ENCODE measurements at places on chromosomes 11 and 22. TPM values are rescaled to one million over a fixed set of nuclear protein-coding genes. Genes with fewer than 3 reads are reported as not detected.

GRCh38 chr11:87491381-87491780 is 453.6 kb downstream of the TMEM135 start:
- no peak overlapping the region for H3K27ac ChIP-seq
- no peaks in the 10 kb centered on the region for H3K36me3 ChIP-seq
- no peaks in the 10 kb centered on the region for H3K4me1 ChIP-seq
- no peak for DNase-seq
- H3K27me3 ChIP-seq, result peaks cover 5% of the 10 kb centered on the region
- H3K4me3 ChIP-seq, result no peak overlapping the region

DNA sequence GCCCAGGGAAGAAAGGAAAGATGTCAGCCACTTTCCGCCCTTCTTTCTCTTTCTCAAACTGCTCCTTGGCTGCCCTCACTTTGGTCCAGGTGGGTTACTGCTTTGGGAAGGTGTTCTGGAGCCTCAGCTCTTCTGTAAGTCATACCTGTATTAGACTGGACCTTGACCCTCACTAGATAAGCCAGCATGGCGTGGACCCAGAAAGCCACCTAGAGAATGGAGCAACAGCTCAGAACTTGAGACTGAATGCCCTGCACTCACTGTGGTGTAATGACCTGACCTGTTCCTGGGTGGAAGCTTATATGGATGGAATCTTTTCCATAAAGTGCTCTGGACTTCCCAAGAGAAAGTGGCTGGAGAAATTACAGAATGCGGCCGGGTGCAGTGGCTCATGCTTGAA is 15.6 kb downstream of the ACP2 start:
- H3K4me1 ChIP-seq, result peaks cover 32% of the 10 kb centered on the region
- H3K4me3 ChIP-seq, result no peak overlapping the region
- no peak for DNase-seq

GRCh38 chr11:131370901-131371790 is 731 bp downstream of the NTM start:
- no peak overlapping the region for H3K4me3 ChIP-seq
- H3K27me3 ChIP-seq, result no peaks in the 10 kb centered on the region
- H3K27ac ChIP-seq, result no peak overlapping the region
- no peaks in the 10 kb centered on the region for H3K4me1 ChIP-seq
- H3K36me3 ChIP-seq, result no peaks in the 10 kb centered on the region

- no peak overlapping the region for H3K4me3 ChIP-seq
- no peaks in the 10 kb centered on the region for H3K4me1 ChIP-seq
- no peaks in the 10 kb centered on the region for H3K36me3 ChIP-seq
Measured at GRCh38 chr22:41000941-41001721, 50.0 kb downstream of the RBX1 start.

DNA sequence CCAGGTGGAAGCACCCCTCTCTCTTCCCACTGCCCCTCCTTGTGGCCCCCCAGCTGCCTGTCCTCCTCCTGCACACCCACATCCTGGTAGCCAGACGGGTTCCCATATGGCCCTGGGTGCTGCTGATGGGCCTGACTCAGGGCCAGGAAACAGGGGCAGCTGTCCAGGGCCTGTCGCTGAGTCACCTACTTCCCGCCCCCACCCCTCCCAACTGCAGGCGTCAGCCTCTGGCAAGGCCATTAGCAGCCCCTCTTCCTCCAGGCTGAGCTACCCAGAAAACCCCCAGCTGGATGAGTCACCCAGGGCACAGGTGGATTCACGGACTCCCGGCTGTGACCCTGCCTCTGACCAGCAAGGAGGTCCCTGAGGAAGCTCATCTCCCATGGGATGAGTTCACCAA is 6.9 kb upstream of the GAL start:
- peaks cover 13% of the 10 kb centered on the region for H3K27me3 ChIP-seq
- no peak for DNase-seq
- H3K36me3 ChIP-seq, result no peaks in the 10 kb centered on the region
- no peaks in the 10 kb centered on the region for H3K4me1 ChIP-seq
- H3K27ac ChIP-seq, result no peak overlapping the region

DNA sequence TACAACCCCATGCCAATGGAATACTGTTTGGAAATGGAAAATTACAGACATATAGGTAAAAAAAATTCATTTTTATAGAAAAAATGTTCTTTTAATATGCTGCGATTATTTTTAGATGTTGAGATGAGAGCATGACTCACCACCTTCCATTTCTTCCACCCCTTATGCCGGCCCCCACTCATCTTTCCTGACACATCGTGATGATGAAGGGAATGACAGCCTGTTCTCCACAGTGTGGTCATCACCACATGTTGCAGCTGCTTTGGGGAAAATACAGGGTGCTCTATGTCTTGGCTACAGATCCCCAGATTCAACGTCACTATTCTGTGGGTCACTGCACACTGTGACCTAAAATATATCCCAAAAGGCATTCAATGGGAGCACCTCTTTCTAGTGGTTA is 916.2 kb downstream of the METTL15 start:
- H3K27me3 ChIP-seq, result no peaks in the 10 kb centered on the region
- no peak overlapping the region for H3K4me3 ChIP-seq
- no peak for DNase-seq
- no peak overlapping the region for H3K27ac ChIP-seq
- no peaks in the 10 kb centered on the region for H3K4me1 ChIP-seq
- H3K36me3 ChIP-seq, result no peaks in the 10 kb centered on the region

Gene C11orf42
- not detected for total RNA-seq

Gene OR4C16
- total RNA-seq, result not detected
